Tibial artery (tissue), 4 donors: ENCODE measurements at places on chromosomes 7 and 10.

GRCh38 chr10:127563718-127564553, 14.8 kb downstream of the NPS start:
- DNase-seq = no peak

- no peak for DNase-seq
These were observed 132.3 kb upstream of the POT1 start for GRCh38 chr7:125061776-125062397.

- DNase-seq = no peak
These were observed 1061.1 kb upstream of the GHITM start for GRCh38 chr10:83078160-83078559.

DNA sequence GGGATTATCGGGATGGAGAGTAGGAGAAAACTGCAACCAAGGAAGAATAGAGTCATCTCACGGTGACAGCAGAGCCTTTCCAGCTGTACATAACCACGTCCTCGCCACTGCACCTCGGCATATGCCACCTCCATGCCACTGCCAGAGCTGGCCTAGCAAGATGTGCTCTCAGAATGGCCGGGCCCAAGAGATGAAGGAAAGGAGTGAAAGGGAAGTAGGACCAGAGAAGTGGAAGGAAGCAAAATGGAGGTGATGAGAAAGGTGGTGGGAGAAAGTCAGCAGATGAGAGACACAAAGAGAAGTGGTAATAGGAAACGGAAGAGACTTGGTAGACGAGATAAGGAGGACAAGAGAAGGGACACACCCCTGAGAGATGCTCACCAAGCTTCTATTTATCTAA, 8.0 kb upstream of the CALU start:
- no peak for DNase-seq

DNA sequence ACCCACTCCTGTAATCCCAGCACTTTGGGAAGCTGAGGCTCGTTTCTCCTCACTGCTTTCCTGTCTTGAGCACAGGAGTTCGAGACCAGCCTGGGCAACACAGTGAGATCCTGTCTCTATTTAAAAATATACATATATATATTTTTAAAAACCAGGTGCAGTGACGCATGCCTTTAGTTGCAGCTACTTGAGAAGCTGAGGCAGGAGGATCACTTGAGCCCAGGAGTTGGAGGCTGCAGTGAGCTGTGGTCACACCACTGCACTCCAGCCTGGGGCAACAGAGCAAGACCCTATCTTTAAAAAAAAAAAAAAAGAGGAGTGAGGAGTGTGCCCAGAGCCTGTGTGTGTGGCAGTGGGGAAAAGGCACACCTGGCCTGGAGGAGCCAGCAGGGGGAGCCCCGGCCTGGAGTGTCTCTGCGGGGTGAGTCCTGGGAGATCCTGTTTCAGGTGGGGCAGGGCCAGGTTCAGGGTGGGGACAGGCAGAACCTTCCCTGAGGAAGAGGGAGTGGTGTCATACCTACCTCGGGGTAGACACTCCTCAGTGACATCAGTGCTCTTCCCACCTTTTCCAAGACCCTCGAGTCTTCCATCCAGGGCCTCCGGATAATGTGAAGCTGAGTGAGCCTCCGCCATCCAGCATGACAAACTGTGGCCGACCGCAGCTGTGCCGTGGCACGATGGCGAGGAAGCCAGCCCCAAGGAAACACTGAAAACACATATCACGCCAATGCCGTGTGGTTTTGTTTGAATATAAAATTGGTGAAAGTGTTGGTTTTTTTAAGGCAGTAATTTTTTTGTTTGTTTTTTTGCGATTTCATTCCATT, 9.0 kb upstream of the ARPC1B start:
- no peak for DNase-seq

DNA sequence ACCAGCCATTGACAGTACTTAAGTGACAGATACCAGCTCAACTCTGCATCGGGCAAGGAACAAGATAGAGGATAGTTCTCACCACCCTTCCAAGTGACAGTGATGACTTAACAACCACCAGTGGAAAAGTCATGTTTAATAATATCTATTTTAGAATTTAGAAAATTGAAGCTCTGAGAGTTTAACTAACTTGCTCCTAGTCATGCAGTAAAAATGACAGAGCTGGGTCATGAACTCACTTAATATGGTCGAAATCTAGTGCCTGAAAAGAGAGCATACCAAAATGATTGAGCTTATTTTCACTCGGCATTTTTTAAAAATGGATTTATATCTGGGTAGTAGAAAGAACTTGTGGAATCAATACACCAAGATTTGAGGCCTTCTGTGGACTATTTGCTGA, 367.8 kb upstream of the IGFBP3 start:
- DNase-seq = no peak

- no peak for DNase-seq
These were observed 139.2 kb downstream of the TEX36 start for GRCh38 chr10:125543796-125544195.

GRCh38 chr10:5840314-5841307, 27.4 kb upstream of the GDI2 start:
- no peak for DNase-seq

- no peak for DNase-seq
These were observed 139.7 kb downstream of the ADCY1 start for GRCh38 chr7:45713669-45714520.
